Activated naive CD4-positive, alpha-beta T cell (primary cell): ENCODE measurements at places on chromosomes 7 and 10.

DNA sequence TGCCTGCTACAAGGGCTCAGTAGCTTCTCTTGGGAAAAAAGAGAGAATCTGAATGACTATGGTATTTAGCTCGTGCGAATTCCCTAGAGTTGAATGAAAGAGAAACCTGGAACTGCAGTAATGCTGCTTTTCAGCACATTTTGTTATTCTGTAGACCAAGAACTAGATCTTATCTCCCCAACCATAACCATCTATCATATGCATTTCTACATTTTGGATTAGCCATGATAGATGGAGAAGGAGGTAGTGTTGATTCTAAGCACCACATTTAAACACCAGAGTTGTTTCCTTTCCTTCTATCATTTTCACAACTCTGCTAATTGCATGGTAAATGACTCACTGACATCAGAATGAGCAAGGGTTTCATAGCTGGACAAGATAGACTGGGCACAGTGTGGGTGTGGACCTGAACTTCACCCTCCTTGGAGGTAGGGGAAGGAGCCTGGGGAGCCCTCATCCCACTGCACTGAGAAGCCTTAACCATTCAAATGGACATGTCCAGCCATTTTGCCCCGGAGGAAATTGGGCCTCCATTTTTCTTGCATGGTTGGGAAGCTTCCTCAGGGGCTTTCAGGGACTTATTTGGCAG is 55.3 kb upstream of the BMPER start:
- no peak for DNase-seq

DNA sequence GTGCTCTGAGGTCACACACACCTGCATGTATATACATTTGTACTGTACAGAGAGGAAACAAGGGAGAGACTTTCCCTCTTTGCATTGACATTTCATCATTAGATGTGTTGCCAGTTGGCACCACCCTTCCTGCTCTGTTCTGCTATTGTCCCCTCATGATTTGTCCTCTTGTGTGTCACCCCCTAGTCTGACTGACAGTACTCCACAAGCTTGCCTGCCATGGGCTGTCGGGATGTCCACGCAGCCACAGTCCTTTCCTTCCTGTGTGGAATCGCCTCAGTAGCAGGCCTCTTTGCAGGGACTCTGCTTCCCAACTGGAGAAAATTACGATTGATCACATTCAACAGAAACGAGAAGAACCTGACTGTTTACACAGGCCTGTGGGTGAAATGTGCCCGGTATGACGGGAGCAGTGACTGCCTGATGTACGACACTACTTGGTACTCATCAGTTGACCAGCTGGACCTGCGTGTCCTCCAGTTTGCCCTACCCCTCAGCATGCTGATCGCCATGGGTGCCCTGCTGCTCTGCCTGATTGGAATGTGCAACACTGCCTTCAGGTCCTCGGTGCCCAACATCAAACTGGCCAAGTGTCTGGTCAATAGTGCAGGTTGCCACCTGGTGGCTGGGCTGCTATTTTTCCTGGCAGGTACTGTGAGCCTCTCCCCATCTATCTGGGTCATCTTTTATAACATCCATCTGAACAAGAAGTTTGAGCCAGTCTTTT is 9.4 kb downstream of the CLDN12 start:
- DNase-seq: no peak

DNA sequence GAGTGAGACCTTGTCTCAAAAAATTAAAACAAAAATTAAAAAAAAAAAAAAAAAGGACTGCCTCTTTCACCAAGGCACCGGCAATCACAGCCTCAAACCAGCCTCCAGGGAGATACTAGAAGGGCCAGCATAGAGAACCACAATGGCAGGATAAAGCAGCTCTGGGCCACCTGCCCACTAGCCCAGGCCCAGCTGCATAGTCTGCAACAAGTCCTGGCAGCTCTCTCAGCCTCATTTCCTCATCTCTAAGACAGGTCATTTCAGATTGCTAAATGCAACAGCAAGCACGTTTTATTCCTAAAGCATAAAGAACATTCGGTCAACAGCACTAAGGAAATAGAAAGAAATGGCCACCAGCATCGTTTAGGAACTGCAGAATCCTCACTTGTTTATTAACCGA is 28.8 kb downstream of the XPNPEP1 start:
- no peak for DNase-seq

- DNase-seq: no peak
Measured at GRCh38 chr7:95395755-95396135, 430 bp downstream of the PON3 start.

- no peak for DNase-seq
Measured at GRCh38 chr10:88642963-88643362, 21.3 kb upstream of the LIPF start.

DNA sequence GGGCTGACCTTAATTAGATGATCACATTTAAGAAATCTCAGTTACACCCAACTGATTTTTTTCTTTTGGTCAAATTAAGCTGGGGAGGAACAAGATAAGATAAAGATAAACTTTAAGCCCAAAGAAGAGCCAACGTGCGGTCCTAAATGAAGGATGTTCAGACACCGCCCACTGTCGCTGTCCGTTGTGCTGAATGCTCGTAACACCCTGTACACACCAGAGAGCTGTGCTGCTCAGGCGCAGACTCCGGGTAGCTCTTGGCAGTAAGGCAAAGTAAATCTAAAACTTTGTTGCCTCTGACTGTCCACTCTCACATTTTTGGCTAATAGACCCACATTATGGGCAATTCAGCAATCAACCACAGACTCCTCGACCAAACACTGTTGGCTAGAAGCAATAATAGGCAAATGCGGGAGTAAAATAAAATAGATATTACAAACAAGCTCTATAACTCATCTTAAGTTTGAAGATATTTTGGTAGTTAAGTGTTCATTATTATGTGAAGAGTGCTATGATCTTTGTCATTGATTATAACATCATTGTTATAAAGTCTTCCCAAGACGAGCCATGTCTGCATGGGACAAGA is 57.1 kb downstream of the PLPP4 start:
- no peak for DNase-seq

DNA sequence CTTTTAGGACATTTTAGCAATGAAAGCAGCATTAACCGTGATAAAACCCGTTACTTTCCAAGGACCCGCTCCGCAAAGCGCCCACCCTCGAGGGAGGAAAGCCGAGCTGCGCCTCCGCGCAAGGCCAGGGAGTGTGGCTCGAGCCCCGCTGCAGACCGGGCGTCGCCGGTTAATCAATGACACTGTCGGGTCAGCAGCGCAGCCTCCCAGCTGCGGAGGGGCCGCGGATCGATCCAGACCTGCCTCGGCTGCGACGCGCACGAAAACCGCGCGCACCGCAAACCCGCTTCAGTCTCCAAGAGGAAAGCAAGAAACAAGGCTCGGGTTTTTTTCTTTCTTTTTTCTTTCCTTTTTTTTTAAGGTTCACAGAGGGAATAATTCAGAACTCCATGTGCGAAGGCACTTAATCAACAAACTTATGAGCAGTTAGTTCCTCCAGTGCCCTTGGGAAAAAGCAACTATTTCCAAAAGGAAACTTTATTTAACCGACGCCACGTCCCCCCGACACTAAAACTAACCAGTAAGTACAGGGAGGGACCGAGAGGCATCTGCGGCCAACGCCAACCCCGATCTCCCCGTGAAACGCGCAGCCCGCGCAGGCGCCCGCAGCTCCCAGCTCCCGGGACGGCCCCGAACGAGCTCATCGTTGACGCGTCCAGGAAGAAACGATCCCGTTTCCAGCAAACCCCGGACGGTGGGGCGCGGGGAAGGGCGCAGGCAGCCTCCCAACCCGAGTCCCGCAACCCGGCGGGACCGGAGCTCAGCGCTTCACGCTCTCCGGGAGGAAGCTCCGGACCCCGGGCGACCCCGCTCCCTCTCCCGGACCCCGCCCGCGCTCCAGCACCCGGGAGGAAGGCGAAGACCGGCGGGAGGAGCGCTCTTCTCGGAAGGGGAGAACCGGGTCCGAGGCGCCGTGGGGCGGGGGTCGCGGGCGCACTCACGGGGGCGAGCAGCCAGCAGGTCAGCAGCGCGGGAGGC is 598 bp downstream of the VIPR2 start:
- DNase-seq: no peak

- no peak for DNase-seq
Measured at GRCh38 chr10:104907521-104907920, 266.4 kb downstream of the SORCS3 start.

- no peak for DNase-seq
Measured at GRCh38 chr7:127793582-127793981, 141.6 kb downstream of the SND1 start.

DNA sequence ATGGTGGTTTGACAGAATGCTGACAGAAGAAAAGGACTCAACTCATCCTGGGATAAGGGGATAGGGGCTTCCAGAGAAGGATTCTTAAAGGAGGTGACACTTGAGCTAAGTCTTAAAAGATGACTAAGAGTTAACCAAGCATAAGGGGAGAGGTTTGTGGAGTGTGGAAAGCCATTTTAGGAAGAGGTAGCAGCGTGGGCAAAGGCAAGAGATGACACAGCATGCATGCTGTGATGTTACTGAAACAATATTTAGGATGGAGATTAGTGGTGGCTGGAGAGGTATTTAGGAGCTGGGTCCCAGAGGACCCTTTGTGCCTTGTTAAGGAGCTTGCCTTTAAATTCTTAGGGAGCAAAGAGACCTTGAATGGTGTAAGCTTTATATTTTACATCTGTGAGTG is 65.1 kb downstream of the SPAG6 start:
- no peak for DNase-seq

GRCh38 chr10:78565841-78566240 is 502.9 kb upstream of the ZMIZ1 start:
- DNase-seq: no peak

DNA sequence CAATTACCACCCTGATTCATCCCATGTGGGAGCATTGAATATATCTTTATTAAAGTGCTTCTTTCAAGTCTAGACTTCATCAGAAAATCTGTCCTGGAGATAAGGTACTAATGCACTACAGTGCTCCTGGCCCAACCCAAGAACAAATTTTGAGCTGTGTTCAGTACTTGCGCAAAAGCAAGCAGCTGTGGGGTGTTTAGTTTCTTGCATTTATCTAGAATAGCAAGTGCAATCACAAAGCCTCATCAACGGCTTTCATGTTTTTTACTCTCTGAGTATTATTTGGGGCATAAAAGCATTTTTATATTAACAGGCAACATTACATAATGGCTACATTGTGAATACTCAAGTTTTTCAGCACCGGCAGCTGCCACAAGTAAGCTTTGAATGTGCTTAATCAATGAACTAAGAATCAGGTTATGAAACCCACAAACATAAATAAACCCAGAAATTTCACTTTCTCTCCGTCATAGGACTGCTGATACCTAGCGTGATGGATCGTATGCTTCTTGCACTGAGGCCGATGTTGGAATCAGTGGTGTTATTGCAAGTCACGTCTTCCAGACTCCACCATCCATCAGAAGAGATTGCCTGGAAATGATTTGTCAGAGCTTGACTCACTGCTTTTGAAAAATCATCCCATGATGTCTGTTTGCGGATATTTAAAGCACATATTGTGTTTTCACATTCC is 113.1 kb downstream of the CTTNBP2 start:
- no peak for DNase-seq

DNA sequence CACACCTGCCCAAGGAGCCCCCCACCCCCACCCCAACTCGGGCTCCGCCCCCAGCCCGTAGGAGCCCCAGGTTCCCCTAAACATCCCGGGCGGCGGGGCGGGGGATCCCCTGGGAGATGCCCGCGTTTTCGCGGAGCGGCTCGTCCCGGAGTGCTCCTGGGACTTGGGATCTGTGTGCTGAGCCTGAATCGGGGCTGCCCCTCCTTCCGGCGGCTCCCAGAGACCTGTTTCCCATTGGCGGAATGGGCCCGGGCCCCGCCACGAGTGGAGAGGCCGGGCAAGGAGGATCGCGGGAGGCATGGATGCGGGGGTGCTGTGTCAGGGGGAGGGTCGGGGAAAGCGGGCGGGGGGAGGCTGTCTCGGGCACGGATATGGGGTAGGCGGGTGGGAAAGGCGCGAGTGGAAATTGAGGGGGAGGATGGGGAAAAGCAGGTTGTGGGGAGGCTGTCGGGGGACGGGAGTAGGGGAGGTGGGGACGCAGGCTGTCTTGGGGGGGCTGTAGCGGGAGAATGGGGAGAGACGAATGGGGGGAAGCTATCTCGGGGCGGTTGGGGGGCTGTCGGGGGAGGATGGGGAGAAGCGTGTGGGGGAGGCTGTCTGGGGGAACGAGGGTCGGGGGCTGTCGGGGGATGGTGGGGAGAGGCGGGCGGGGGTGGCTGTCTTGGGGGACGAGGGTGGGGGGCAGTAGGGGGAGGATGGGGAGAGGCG is 572 bp upstream of the BHLHA15 start:
- DNase-seq: no peak

DNA sequence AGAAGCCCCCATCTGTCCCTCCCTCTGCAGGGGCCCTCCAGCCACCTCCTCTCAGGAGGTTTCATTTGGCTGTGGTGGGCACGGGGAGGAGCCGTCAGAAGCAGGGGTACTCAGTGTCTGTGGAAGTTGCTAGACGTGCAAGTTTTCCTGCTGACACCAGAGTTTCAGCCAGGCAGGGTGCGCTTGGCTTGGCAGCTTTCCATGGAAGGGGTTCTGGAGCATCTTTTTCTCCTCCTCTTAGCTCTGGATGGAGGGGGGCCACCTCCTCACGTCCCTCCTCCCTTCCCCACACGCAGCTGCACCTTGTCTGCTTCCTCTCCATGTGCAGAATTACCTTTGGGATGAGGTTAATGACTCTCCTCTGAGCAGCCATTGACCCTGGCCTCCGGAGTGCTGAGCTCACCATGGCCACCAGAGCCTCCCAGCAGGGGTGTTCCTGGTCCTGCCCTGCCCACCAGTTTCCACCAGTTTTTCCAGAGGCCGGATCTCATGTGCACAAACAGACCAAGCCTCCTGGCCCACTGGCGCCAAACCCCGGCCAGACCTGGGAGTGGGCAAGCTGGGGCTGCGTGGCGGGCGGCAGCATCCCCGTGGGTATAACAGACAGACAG is 579.8 kb upstream of the FOXK1 start:
- no peak for DNase-seq

GRCh38 chr10:3111621-3112163 is 44.3 kb downstream of the PFKP start:
- DNase-seq: no peak

DNA sequence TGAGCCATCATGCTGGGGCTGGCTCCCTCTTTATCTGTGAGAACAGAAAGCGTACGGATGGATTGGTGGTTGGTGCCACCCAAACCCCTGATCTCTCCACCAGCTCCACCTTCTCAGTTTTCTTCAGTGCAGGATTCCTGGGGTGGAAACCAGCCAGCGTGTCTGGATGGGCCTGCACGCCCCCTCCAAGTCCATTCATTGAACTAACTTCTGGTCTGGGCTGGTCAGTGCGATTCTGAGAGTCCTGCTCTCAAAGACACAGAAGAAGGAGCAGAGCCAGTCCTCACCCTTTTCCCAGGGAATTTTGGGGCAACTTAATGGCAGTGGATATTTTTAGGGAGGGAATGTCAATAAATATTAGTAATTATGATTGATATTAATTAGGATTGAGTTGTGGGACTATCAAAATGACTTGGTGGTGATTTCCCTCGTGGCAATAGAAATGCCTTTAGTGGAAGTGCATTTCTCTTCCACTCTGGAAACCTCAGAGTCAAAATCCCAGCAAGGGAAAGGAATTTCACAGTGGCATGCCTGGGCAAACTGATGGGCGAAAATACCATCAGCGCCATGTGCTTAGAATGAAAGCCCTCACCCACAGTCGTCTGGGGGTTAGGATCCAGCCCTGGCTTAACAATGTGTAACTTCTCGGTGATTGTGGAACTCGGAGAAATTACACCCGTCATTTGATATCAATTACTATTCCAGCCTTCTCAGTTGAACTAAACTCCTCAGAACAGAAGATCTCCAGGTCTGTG is 69.3 kb upstream of the EEPD1 start:
- DNase-seq: no peak
